ENCODE measurements at places on chromosomes 5 and 9.

GRCh38 chr5:138732933-138733332 lies 20.3 kb upstream of the CTNNA1 start:
- DNase-seq, result no peak

GRCh38 chr9:128910906-128911305 lies 9.9 kb upstream of the PHYHD1 start:
- no peak for DNase-seq

- DNase-seq, result no peak
Measured at GRCh38 chr5:5932824-5933223, 445.5 kb downstream of the MED10 start.

DNA sequence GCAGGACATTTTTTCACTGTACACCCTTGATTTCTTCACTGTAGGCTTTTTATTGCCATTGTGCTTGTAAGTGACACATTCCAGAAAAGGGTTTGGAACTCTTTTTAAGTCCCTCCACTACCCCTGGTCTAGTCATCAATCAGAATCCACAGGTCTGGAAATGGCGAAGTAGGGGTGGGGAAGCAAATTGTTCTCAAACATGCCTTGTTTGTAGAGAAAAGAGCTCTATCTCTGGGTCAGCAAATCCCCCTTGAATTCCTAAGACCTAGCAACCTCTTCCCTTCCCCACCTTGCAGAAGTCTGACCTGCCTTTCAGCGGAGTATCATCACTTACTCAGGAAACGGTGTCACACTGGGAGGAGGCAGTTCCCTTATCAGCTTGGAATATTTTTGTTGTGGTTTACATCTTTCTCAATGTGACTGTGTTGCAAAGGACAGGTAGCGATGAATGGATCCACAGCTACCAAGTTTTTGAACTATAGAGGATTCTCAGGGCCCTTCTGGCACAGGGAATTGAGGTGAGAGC lies 3.2 kb downstream of the SH3RF2 start:
- no peak for DNase-seq

DNA sequence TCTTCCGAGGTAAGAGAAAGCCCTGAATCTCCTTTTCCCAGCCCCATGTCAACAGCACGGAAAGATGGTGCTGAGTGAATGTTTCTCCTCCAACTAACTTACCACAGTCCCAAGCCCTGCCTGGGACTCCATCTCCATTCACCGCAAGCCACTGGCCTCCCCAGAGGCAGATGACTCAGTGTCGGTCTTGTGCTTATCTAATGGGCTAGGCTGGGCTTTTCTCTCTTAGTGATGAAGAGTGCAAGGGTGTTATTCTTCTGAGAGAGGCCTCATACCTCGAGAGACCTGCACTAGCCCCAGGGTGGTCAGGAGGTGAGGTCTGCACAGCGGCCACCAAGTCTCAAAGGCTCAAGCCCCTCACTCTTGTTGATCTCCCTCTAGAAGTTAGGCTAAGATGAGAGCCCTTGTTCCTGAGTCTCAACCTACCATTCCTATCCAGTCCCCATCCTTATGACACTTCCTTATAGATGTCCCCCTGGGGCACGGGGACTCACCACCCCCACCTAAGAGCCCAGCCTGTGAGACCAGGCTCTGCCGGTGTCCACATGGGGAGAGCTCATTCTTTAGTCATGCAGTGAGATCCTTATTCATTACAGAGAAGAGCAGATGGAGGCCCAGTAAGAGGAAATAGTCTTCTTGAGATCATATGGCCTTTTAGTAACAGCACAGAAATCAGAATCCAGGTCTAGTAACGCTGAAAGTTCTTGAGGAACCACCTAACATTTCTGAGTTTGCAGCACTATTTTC lies 127.0 kb downstream of the SAXO1 start:
- no peak for DNase-seq

DNA sequence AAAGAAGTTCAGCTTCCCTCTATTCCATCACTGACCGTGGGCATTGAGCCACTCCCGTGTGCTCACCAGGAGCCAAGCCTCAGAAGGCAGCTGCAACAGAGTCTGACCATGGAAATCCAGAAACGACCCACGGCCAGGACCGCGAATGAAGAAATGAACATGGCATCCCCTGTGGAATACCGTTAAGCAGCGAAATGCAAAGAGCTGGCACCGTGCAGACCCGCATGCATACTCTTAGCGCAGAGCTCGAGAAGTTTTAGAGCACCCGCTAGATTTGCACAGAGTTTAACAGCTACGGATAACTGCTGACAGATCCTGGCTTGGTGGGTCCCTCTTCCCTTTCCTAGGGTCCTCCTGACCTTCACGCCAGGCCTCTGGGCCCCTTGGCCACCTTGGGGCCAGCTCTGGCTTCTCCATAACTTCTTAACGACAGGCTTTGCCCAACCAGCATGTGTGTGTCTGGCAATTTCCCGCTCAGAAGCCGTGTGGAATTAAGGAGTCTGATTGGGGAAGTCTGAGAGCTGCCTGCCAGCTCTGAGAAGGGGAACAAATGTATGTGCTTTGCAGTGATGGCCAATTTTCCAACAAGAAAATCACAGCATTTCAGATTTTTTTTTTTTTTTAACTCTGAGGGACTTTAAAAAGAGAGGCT lies 75.3 kb upstream of the COL5A1 start:
- no peak for DNase-seq

DNA sequence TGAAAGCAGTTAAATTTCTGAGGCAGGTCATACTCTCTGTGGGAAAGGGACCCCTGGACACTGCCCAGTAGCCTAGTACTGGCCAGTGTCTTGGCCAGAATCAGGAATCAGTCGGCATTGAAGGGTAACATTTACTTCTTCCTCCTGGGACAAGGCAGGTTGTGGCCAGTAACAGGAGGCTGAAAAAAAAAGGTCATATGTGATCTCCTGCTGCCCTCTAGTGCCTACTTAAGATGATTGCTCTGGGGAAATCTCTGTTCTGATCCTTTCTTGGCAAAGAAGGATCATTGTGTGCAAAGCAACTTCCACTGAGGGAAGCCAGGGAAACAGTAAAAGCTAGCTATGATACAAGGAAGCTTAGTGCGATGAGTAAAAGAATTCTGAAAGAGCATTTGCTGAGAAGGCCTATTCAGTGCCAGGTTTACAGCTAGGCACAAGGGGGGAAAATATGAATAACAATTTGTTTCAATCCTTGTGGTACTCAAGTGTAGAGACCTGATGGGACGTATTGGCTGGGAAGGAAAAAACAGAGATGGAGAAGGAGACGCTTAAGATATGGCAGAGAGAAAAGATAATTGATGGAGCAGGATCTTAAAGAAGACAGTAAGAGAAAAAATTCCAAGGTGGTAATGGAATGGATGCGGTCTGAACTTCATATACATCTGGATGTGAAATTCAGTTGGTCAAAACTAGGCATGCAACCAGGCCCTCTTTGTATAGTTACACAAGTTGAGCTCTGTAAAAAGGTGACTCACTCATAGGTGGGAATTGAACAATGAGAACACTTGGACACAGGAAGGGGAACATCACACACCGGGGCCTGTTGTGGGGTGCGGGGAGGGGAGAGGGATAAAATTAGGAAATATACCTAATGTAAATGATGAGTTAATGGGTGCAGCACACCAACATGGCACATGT lies 25.8 kb upstream of the TRIM32 start:
- DNase-seq, result peak; percentile 71

- no peak for DNase-seq
Measured at GRCh38 chr9:71725590-71726338, 42.5 kb downstream of the CEMIP2 start.

GRCh38 chr5:1135696-1136525 lies 24.0 kb upstream of the SLC12A7 start:
- DNase-seq, result no peak

GRCh38 chr9:120913647-120914264 lies 12.8 kb downstream of the TRAF1 start:
- DNase-seq, result peak; percentile 48

DNA sequence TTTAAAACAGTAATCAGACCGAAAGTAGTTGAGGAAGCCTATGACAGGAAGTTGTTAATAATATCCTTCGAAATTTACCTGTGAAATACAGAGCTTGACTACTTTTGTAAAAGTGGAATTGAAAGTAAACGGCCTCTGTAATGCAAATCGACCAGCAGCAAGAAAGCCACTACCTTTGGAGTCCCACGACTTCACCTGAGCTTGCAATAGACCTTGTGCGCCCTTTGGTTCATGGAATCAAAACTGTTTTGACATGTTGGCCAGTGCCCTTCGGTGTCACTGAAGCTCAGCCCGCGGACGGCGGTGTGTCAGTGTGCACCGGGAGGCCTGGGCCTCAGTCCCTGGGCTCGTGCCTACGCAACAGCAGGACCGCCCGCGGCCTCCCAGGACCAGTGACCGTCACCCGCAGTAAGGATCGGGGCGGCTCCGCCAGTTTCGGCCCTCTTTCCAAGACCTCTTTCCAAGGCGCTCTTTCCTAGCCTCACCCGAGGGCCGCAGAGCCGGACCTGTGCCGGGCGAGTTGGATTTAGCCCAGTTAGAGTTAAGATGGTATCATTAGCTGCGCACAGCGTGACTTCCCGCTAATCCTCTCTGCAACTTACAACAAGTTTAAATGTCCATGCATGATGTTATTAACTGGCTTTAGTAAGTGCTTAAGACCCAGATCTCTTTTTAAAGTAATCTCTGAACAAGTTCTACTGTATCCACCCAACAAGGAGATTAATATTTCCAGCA lies 223.3 kb downstream of the MEF2C start:
- DNase-seq, result peak; percentile 78

DNA sequence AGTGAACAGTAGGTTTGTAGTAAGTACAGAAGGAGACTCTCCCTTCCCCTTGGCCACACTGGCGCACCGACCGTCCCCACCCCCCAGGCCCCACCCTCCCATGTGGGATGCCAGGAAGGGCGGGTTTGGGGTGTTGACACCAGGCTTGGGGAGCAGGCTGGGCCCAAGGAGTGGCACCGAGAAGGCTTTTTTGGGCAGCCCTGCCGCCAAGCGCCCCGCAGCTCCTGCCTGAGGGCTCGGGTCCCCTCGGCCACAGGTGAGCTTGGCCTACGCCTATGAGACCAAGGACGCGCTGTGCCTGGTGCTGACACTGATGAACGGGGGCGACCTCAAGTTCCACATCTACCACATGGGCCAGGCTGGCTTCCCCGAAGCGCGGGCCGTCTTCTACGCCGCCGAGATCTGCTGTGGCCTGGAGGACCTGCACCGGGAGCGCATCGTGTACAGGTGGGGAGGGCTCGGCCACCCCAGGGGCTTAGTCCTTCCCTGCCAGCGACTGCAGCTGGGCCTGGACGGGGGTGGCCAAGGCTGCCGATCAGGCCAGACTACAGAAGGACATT lies 7.3 kb downstream of the GRK6 start:
- no peak for DNase-seq

GRCh38 chr9:137552022-137552768 lies 516 bp downstream of the MRPL41 start:
- no peak for DNase-seq

DNA sequence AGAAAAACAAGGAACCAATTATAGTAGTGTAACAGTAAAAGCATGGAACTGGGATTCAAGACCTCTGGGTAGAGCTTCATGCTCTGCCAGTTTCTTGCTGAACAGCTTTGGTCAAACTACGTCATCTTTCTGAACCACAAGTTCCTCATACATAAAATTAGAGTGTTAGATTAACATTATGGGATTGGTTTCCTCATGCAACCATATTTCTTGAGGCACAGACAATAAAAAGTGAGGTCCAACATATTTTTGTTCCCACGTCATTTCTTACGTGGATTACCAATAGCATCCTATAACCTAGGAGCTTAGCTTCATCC lies 354.8 kb downstream of the TMEM232 start:
- no peak for DNase-seq

GRCh38 chr5:79736528-79737514 lies 47.2 kb downstream of the CMYA5 start:
- no peak for DNase-seq

DNA sequence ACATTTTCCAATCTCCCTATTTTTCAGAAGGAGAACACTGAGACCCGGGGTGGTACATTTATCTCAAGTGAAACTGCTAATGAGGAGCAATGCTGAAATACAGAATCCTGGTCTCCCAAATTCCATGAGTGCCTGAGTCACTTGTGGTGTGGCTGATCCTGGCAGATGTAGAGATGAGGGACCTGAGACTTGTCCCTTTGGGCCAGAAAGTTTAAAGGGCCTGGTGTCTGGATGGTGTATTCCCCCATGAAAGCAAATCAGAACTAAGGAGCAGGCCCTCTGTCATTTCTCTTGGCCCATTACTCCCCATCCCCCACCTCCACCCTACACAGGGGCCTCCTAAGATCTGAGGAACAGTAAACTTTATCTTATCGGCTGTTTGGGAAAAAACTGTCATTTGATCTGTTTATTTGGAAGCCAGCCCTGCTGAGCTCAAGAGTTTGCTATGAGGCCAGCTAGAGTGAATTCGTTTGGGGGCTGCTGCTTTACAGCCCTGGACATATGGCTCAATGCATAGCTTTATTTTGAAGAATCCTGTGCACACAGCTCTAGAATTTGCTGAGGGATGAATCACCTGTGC lies 140.3 kb downstream of the LHFPL2 start:
- no peak for DNase-seq

GRCh38 chr5:5005353-5005752 lies 134.8 kb upstream of the ADAMTS16 start:
- no peak for DNase-seq

GRCh38 chr5:95380103-95380628 lies 11.0 kb upstream of the FAM81B start:
- no peak for DNase-seq

- DNase-seq, result no peak
Measured at GRCh38 chr5:81241961-81242648, 9.0 kb downstream of the CKMT2 start.

- DNase-seq, result peak; percentile 57
Measured at GRCh38 chr9:2158111-2158610, 143.0 kb downstream of the SMARCA2 start.

- DNase-seq, result no peak
Measured at GRCh38 chr5:116098998-116099397, 14.2 kb downstream of the COMMD10 start.

GRCh38 chr9:13151489-13151888 lies 128.0 kb downstream of the MPDZ start:
- no peak for DNase-seq

GRCh38 chr9:20476912-20477521 lies 145.3 kb downstream of the MLLT3 start:
- DNase-seq, result no peak

GRCh38 chr9:108776920-108777639 lies 78.7 kb downstream of the ACTL7B start:
- DNase-seq, result no peak

DNA sequence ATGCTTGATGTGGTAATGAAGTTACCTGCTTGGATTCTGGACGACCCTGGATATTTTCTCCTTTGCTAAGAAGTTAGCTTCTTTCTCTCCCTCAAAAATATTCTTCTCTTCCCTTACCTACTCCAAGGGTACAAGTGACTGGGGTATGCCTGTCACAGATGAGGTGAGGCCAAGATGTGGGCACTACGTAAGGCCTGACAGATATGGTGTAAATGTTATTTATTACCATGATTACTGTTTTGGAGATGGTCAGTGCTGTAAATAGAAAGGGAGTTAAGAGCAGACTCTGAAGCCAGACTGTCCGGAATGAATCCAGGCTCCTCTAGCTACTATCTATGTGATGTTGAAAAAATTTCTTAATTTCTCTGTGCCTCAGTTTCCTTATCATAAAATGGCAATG lies 1.1 kb upstream of the KIAA1958 start:
- DNase-seq, result no peak

GRCh38 chr5:110055302-110055701 lies 365.6 kb downstream of the MAN2A1 start:
- DNase-seq, result peak; percentile 48

Data from globus pallidus (tissue), 1 donor.